ENCODE measurements at places on chromosomes 7 and 10. TPM values are rescaled to one million over a fixed set of nuclear protein-coding genes. Genes with fewer than 3 reads are reported as not detected.
A peak's percentile ranks its signal among the peaks of the same experiment; 100 is the strongest.

The SAP25 gene
- total RNA-seq, result 34.6 TPM

The ABCB4 gene
- not detected for total RNA-seq

The RARRES2 gene
- total RNA-seq, result not detected

The IDE gene
- total RNA-seq, result 21.7 TPM

The DNAJC9 gene
- 54.8 TPM for total RNA-seq

The C10orf62 gene
- total RNA-seq, result not detected

The TRIL gene
- not detected for total RNA-seq

The PODXL gene
- total RNA-seq, result 0.97 TPM

The OR9A2 gene
- not detected for total RNA-seq

The DYNC1I1 gene
- not detected for total RNA-seq

The INPP5A gene
- 9.9 TPM for total RNA-seq

The LRRC18 gene
- not detected for total RNA-seq

GRCh38 chr10:110508806-110509544, 11.3 kb downstream of the DUSP5 start:
- no peak for DNase-seq

DNA sequence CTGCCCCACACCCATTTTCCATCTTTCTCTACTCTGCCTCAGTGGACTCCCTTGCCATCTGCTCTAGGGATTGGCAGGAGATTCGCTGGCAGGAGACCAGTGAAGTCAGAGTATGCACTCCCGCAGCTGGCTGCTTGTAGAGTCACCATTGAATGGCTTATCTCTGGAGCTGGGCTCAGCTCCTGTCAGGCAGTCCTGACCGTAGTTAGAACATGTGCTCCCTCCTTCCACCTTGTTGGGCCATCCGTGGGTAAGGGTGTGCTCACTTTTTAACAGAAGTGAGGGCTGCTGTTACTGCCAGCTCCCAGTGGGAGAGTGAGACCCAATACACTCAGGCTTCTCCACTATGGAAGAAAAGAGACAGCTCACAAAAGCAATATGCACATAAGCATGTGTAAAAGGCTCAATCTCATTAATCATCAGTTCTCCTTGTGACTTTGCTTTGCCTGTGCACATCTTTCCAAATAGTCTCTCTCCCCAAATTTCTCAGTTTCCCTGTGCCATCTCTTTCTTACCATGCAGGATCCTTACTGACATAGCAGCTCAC, 773.3 kb downstream of the GRID1 start:
- DNase-seq, result no peak

DNA sequence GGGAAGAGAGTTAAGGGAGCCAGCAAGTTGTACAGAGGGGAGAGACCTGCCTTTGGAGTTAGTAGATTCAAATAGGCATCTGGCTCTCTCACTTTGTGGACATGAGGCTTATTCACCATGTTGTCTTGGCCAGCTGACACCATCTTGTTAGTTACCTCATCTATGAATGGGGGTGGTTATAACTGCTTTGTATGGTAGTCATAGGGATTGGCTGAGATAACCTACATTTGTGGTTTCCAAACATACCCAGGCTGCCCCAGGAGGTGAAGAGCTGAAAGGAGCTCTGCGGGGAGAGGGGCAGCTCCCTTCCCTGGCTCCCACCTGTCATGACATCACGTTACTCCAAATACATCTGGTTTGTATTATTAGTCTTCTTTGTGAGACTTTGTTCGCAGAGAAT, 393.3 kb upstream of the AUTS2 start:
- no peak for DNase-seq

DNA sequence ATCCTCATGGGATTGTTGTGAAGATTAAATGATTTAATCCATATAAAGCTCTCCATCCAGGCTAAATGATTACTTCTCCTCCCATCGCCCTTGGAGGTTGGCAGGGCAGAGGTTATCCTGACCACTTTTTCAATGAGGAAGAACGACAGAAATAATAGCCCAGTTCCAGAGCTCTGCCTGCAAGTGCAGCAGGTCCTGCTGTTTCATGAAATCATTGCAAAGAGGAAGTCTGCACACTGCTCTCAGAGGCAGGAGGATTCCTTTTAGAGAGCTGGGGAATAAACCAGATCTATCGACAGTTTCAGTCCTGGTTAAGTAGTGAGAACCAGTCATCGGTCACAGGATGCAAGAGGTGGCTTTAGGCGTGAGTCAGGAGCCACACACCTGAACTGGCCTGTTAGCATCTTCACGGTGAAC, 25.0 kb upstream of the CDH23 start:
- no peak for DNase-seq

GRCh38 chr7:117399820-117400422, 27.4 kb downstream of the ASZ1 start:
- DNase-seq, result no peak

DNA sequence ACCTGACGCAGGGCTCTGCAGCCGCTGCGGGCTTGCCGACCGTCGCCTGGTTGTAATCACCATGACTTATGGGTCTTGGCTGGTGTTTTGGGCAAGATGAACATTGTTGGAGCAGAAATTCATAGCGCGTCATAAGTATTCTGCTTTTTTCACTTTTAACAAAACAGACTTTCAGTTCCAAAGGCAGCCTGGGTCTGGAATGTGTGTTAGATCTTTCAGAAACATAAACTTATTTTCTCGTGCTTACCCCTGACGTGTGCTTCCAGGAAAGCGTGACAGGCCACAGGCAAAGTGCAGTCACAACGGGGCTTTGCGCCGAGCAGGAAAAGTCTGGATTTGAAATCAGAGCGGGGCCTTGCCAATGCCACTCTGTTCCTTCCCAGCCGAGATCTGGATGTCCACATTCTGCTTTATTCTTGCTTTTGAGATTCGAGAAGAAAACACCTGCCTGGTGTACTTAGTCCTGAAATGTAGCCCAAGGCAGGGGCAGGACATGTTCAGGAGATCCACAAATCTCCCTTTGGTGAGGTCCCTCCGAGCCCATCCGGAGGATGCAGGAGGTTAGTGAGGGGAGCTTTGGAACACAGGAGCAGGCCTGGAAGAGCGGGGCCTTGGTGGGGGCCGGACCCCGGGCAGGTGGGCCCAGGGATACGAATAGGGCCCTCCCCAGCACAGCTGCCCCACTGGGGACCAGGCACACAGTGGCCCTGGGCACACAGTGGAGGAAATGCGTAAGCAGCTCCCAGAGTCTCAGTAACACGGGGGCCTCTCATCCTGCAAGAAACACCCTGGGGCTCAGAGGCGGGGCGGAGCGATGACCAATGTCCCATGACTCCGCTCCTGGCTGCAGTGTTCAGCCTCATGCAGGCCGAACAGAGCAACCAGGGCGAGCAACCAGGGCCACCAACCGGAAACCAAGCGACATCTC, 49.5 kb upstream of the EBF3 start:
- no peak for DNase-seq

GRCh38 chr10:5488272-5489161, 10.9 kb downstream of the CALML5 start:
- no peak for DNase-seq

DNA sequence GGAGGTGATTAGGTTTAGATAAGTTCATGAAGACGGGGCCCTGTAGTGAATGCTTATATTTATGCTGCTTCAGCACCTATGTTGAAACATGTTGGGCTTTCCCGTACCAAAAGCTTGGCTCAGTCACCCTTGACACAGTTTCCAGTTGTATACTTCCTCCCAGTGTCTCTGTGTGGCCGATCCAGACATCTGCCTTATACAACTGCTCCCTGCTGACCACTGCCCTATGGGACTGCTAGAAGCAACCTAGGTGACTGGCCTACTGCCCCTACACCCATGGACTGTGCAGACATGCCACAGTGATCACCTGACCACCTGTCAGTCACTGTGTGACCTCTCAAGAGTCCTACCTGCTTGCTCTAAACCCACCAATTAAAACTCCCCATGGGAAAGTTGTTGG, 22.6 kb upstream of the TSPAN13 start:
- DNase-seq, result no peak

GRCh38 chr10:101888251-101888949, 44.8 kb upstream of the KCNIP2 start:
- DNase-seq, result no peak

GRCh38 chr7:41470081-41470480, 232.8 kb downstream of the INHBA start:
- DNase-seq, result no peak

GRCh38 chr7:117110480-117111315, 157.4 kb downstream of the ST7 start:
- DNase-seq, result peak; percentile 48

DNA sequence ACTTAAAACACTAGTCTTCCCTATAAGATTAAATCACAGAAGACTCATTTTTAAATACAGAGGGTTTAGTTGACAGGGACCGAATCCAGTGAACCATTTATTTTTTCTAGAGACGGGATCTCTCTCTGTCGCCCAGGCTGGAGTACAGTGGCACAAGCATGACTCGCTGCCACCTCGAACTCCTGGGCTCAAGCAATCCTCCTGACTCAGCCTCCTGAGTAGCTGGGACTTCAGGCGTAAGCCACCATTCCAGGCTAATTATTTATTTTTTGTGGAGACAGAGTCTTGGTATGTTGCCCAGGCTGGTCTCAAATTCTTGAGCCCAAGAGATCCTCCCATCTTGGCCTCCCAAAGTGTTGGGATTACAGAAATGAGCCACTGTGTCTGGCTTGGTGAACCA, 20.9 kb upstream of the LYZL1 start:
- DNase-seq, result no peak

DNA sequence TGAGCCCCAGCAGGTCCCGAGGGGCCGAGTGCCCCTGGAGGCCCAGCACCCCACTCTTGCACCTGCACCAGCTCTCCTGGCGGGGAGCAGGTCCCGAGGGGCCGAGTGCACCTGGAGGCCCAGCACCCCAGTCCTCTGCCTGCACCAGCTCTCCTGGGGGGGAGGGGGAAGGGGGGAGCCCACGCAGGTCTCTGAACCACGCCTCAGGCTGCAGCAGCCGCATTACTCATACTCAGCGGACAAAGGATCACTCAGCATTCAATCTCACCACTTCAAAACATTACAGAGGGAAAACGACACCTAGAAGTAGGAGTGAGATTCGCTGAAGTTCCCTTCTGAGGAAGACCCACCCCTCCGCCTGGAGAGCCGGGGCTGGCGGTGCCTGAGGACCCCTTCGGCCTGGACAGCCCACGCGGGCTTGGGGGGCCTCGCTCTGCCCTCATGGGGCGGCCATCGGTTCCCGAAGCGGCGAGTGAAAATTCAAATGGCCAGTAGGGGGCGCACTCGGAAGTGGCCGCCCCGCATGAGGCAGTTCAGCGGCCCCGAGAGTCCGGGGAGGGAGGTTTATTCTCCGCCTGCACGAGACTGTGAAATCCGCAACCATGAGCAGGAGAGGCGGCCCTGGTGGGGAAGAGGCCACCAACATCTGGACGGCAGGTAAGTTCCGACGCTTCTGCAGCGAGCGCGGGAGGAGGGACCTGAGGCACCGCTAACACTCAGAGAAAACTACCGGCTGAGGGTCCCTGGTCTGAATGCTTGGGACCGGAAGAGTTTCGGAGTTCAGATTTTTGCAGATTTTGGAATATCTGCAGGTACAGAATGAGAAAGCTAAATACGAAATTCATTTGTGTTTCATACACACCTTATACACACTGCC, 1.1 kb upstream of the GPER1 start:
- DNase-seq, result peak; percentile 75

DNA sequence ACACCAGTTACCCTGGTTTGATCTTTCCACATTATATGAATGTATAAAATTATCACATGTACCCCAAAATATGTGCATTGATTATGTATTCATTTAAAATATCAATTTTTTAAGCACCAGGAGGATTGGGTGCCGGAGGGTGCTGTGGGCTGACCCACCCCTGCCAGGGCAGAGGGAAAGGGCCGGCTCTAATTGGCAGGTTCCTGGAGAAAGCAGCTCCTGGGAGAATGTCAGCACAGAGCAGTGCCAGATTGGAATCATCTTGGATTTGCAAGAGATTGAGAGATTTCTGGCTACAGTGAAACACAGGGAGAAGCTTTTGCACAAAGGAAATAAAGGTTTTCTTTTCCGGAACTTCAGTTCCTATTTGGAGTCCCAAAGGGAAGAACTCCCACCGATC, 264.4 kb upstream of the TCERG1L start:
- no peak for DNase-seq

- DNase-seq, result no peak
Measured at GRCh38 chr10:128091636-128092210, 34.5 kb downstream of the MKI67 start.

- DNase-seq, result no peak
Measured at GRCh38 chr7:79453266-79453557, 255 bp downstream of the MAGI2 start.

Measured in activated CD4-positive, alpha-beta T cell treated with anti-CD3 and anti-CD28 coated beads, Interleukin-2, amount 10 ng/mL, durations not matched to agents 7 days and 5 days (primary cell).